ENCODE measurements at places on chromosomes 2 and 18.

GRCh38 chr18:8952174-8952573 is 150.3 kb upstream of the NDUFV2 start:
- DNase-seq: no peak

- DNase-seq: no peak
Measured at GRCh38 chr2:185161701-185162100, 563.4 kb downstream of the ZNF804A start.

DNA sequence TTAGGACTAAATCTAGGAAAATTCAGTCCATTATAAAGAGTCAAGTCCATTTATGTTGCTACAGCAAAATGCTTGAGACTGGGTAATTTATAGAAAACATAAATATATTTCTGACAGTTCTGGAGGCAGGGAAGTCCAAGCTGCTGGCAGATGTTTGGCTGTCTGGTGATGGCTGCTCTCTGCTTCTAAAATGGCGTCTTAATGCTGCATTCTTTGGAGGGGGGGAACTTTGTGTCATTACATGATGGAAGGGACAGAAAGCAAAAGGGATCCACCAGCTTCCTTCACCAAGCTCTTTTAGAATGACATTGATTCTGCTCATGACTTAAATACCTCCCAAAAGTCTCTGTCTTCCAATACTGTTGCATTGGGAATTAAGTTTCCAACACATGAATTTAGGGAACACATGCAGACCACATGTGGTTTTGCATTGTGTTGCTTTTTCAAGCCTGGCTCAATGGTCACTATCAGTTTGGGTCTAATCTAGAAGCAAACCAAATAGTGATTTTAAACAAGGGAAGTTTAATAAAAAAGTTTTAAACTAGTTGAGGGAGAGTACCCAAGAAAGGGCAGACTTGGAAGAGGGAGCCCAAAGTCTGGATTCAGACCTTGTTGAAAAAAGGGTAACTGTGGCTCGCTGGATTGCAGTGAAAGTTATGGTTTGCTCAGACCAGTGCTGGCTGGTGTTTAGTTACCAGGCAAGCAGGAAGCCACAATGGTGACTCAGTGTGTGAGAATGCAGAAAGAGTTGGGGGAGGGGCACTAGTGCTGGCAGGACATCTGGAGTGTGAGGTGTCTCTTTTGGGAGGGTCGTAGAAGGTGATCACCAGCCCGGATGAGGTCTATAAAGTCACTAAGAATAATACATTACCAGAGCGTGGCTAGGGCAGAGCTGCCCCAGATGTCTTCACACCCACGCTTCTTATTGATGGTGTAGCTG is 30.8 kb downstream of the C18orf54 start:
- DNase-seq: peak; percentile 52

- DNase-seq: peak; percentile 74
Measured at GRCh38 chr2:108612514-108613183, 78.4 kb downstream of the LIMS1 start.

- no peak for DNase-seq
Measured at GRCh38 chr2:112959109-112959812, 18.5 kb upstream of the IL36G start.

GRCh38 chr18:27184115-27185024 is 738 bp downstream of the CHST9 start:
- no peak for DNase-seq

GRCh38 chr2:229032608-229033234 is 238.4 kb downstream of the PID1 start:
- DNase-seq: no peak

DNA sequence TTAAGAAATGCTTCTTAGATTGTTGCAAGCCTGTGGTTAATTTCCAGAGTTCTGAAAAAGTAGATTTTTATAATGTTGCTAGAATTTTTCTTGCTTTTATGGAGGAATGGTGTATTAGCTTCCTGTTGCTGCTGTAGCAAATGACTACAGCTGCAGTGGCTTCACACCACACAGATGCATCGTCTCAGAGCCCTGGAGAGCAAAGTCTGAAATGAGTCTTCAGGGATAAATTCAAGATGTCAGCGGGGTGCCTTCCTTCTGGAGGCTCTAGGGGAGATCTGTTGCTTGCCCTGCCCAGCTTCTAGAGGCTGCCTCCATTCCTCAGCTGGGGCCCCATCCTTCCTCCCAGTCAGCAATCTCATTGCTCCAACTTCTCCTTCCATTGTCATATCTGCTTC is 187.8 kb downstream of the ZNF516 start:
- DNase-seq: no peak

DNA sequence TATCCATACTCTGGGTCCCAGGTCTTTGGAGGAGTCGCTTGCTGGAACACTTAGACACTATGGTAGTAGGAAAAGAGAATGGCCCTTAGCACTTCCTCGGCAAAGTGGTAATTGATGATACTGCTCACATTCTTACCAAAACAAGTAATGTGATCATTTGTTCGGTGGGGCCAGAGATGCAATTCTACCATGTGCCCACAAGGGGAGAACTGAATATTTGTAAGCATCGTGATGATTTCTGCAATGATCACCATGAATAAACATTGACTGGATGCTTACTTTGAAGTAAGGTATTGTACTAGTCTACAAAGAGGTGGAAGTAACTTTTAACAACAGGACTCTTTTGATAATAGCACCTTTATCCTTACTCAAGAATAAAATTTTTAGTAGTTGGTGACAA is 109.7 kb downstream of the CD8B2 start:
- no peak for DNase-seq

- DNase-seq: peak; percentile 16
Measured at GRCh38 chr18:49094979-49095632, 144.3 kb upstream of the SMAD7 start.
